ENCODE measurements at places on chromosomes 3 and 15.

- no peak for DNase-seq
Measured at GRCh38 chr3:119717520-119717919, 14.7 kb downstream of the CFAP91 start.

GRCh38 chr3:10518506-10519150 lies 13.2 kb upstream of the ATP2B2 start:
- no peak for DNase-seq

GRCh38 chr15:64845183-64845611 lies 3.5 kb downstream of the PLEKHO2 start:
- no peak for DNase-seq

- no peak for DNase-seq
Measured at GRCh38 chr3:194306109-194306686, 44.9 kb downstream of the CPN2 start.

GRCh38 chr3:183287301-183287971 lies 34.4 kb downstream of the B3GNT5 start:
- peak; percentile 8 for DNase-seq

DNA sequence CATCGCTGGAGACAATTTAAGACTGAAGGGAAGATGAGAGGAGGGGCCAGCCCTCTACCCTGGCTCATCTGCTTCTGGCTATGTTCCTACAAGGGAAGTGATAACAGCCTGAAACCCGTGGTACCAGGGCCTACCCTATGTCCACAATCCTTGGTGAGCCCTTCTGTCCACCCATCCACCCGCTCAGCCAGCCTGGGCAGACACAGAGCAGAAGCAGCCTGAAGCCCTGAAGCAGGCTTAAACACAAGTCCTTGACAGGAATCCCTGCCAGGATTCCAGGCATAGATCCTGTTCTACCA lies 15.4 kb downstream of the CLK3 start:
- no peak for DNase-seq

GRCh38 chr15:33132722-33133345 lies 61.7 kb downstream of the FMN1 start:
- DNase-seq = no peak

GRCh38 chr15:80404057-80404760 lies at the start of gene ARNT2:
ARNT2 (plus strand) TSS chr15:80404382; CDS start chr15:80404516, 134 bp downstream.
- DNase-seq = peak; percentile 80

DNA sequence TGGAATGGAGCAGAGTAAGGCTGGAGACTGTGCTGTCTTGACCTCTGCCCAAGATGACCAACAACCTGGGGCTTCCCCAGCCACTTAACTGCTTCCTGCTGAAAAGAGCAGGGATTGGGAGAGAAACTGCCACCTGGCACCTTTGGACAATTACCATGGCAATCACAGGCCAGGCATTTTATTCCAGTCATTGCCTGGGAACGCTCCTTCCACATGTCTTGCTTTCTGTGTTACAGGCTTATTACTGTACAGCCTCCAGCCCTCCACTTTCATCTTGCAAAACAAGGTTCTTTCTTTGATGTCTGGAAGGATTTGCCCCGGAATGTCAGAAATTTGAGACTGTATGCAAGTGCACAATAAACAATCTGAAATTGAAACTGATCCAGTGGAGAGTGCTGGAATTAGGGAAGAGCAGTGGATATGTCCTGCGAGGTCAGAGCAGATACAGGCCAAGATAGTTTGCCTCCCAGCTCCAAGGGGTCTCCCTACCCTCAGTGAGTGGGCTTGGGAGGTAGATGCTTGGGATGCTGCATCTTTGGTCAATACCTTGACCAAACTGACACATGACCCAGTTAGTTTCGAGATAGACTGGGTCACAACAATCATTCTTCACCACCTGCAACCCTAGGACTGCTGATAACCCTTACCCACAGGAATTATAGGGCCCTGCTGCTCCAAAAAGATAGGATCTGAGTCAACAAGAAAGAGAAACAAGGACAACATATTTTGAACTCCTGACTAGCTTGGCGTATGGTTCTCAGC lies 2.7 kb downstream of the PPP1R14D start:
- no peak for DNase-seq

DNA sequence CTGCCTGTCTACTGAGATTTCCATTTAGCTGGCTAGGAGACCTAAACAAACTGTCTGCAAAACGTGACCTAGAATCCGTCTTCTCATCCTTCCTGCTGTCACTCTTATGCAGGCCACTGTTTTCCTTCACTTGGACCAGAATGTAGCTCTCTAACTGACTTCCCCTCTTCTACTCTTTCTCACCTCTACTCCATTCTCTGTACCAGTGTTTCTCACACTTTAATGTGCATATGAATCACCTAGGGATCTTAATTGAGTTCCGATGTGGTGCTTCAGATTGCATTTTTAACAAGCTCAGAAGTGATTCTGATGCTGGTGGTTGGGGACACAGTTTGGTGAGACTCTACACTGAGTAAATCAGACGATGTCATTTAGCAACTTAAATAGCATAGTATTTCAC lies 1.6 kb upstream of the GBE1 start:
- DNase-seq = no peak

DNA sequence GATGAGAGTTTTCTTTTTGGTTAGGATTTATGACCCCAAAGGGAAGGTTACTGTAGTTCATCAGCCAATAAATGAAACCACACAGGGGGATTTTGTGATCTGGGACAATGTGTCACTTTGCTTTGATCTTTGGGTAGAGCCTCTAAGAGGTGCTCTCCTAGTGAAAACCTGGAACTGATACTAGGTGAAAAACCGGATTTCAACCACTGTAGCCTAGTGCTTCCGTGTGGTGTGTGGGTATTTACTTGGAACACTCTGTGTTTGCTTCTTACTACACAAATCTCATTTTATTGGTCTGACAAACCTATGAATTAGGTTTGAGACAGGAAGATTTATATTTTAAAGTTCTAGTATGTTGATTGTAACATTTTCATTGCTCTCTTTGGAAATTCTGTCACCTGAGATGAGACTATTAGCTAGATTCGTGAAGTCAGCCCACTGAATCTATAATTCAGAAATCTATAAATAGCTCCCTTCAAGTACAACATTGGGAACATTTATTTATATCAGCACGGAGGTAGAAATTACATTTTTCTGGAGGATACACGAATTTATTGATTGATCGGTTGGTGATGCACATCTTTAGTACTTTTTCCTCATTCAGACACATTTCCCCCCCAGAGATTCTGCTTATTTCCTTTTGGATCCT lies 119.8 kb downstream of the AKAP13 start:
- DNase-seq = no peak

GRCh38 chr3:66138336-66139313 lies 82.2 kb upstream of the SLC25A26 start:
- peak; percentile 1 for DNase-seq

DNA sequence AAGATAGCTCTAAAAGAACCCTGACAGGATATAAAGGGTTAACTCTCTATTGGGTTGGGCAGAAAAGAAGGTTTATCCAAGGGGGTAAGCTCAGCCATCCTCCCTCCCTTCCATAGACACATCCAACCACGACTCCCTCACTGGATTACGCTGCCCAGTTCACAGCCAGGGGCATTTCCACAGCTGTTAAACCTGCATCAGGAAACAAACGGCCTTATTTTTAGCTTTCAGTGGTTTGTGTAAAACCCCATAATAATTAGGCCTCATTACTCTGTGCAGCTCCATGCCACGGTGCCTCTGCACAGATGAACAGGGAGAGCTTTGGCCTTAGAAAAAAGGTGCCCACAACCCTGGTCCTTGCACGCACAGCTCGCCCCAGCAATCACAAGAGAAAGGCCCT lies 110.6 kb downstream of the GABRB3 start:
- DNase-seq = no peak

DNA sequence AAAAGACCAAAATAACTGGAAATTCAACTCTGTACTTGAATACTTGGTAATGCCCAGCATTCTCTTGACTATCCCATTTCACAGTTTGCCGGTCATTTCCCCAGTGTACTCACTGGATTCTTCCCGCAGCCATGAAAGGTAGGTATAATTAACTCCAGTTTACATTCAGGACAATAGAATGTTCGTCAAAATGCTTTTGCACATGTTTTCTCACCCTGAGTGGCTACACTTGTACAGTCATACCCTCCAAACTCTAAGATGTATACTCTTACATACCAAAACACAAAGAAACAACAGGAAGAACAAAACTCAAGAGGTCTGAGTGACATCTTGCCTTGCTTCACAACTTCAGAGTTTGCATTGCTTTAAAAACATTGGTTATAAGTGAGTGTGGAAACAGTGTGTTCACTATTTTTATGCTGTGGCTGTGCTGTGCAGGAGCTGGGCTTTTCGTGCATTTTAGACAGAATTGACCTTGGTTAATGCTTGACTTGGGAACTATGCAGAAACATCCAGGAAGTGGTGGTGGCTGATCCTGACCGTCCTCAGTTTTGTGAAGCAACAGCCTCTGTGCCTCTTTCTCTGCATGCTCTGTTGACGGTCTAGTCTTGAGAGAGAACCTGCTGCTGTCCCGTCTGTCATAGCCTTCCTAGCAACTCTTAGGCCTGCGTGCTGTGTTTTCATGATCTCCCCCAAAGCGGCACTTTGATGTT lies 90.5 kb downstream of the IGF1R start:
- DNase-seq = no peak

GRCh38 chr3:187368251-187369088 lies at the start of gene RTP4:
RTP4 (plus strand) TSS chr3:187368385; CDS start chr3:187368442, 57 bp downstream.
- peak; percentile 62 for DNase-seq

DNA sequence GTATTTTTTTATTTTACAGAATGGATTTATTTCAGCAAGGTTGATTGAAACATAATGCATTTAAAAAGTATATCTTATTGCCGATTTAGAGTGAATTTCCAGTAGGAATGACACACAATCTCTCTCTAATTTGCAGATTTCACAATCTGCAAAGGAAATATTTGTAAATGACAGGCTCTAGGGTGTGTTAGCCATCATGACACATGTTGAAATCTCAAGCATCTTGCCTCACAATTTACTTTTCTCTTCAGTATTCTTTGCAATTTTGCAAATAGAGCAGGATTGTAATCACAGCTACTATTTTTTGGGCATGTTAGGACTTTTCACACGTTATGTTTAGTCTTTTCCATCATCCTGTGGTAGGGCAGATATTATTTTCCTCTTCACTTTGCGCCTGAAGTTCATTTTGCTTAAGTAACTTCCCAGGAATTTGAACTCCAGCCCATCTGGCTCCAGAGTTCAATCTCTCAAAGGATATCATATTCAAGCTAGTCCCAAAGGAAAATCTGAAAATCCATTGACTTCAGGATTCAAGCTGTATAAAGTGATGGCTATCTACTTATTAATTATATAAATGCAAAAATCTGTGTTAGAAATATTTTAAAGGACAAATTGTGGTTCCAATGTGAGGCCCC lies 55.4 kb downstream of the ATP13A4 start:
- DNase-seq = no peak

DNA sequence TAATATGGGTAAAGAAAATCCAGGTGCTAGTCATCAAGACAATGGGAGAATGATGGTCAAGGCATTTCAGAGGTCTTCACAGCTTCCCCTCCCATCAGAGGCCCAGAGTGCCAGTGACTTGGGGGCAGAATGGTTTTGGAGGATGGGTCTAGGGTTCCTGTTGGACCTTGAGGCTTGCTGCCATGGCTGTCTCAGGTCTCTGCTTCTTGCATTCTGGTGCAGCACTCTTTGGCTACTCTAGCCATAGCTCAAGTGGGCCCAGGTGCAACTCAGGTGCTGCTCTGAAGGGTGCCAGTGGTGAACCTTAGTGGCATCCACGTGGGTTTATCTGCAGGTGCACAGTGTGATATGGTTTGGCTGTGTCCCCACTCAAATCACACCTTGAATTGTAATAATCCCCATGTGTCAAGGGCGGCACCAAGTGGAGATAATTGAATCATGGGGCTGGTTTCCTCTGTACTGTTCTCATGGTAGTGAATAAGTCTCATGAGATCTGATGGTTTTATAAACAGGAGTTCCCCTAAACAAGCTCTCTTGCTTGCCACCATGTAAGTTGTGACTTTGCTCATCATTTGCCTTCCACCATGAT lies 48.5 kb upstream of the PEX5L start:
- DNase-seq = no peak

DNA sequence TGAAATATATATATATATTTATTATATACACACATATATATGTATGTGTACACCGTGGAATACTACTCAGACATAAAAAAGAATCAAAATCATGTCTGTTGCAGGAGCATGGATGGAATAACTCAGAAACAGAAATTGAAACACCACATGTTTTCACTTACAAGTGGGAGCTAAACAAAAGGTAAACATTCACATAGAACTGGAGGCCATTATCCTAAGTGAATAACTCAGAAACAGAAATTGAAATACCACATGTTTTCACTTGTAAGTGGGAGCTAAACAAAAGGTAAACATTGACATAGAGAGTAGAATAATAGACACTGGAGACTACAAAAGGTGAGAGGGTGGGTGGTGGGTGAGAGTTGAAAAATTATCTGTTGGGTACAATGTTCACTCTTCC lies 171.5 kb upstream of the GOLIM4 start:
- no peak for DNase-seq

- DNase-seq = no peak
Measured at GRCh38 chr3:67647390-67647878, 7.0 kb downstream of the SUCLG2 start.

DNA sequence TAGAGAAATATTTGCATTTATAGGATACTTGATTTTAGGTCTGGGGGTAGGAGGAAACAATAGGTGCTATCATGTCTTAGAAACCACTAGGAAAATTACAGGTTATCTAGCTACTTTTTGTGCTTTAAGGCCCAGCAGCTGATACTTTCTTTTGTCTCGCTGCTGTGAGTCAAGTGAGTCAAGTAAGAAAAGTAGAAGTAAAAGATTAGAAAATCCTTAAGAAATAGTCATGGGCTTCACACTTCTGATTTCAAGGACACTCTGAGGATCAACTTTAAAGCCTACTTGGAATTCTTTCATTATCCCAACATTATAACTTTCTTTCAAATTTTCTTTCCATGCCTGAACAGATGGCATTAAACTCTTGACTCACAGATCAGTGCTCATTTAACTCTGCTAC lies 95.2 kb upstream of the RBMS3 start:
- DNase-seq = no peak

DNA sequence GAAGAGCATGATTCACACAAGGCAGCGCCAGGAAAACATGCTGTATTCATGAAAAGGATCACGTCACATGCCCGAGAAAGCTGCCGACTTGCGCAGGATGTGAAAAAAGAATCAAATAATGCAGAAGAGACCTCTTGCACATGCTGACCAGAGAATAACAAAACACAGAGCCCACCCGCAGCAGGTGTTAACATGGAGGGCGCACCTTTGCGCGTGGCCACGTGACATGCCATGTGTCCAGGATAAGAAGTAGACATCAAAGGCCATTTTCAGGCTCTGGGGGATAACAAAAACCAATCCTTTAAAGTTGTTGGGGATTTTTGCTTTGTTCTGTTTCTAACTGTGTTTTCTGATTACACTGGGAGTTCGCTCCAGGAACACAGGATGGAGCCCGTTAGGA lies 1332.8 kb downstream of the ZPLD1 start:
- DNase-seq = no peak

GRCh38 chr15:39140060-39140604 lies 440.7 kb upstream of the THBS1 start:
- DNase-seq = no peak

GRCh38 chr3:49513494-49514124 lies 40.7 kb upstream of the BSN start:
- no peak for DNase-seq
